IMR-90 (cell line): ENCODE measurements at places on chromosomes 6 and 20. TPM values are rescaled to one million over a fixed set of nuclear protein-coding genes. Genes with fewer than 3 reads are reported as not detected.

DNA sequence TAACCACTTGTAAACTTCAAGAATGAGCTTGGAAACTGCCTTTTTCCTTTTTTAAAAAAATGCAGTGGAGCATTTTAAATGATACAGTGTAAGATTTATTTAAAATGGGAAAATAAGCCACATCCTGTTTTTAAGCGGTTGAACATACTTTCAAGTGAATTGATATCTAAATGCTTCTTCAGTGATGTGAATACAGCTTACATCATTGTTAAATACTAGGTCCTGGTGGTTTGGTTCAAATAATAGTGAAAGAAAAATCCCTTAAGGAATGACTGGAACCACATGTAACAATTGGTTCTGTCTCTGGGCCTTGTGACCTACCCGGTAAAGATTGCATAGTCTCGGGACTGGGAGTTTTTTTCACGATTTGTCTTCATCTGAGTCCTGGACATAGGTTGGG, 44.2 kb downstream of the BMP6 start:
- peaks cover 15% of the 10 kb centered on the region for H3K4me1 ChIP-seq
- H3K27ac ChIP-seq: peak overlapping the region; percentile 22; the same call in 1 of the 2 replicates
- H3K4me3 ChIP-seq: no peak overlapping the region
- H3K27me3 ChIP-seq: peaks cover 5% of the 10 kb centered on the region; the same call in 1 of the 2 replicates

- no peaks in the 10 kb centered on the region for H3K36me3 ChIP-seq
- H3K27me3 ChIP-seq: peaks cover 21% of the 10 kb centered on the region; the same call in 1 of the 2 replicates
- H3K27ac ChIP-seq: no peak overlapping the region
- H3K4me1 ChIP-seq: no peaks in the 10 kb centered on the region
- DNase-seq: no peak
- no peak overlapping the region for H3K4me3 ChIP-seq
Observed at GRCh38 chr20:32976746-32977145, 27.5 kb downstream of the SUN5 start.

DNA sequence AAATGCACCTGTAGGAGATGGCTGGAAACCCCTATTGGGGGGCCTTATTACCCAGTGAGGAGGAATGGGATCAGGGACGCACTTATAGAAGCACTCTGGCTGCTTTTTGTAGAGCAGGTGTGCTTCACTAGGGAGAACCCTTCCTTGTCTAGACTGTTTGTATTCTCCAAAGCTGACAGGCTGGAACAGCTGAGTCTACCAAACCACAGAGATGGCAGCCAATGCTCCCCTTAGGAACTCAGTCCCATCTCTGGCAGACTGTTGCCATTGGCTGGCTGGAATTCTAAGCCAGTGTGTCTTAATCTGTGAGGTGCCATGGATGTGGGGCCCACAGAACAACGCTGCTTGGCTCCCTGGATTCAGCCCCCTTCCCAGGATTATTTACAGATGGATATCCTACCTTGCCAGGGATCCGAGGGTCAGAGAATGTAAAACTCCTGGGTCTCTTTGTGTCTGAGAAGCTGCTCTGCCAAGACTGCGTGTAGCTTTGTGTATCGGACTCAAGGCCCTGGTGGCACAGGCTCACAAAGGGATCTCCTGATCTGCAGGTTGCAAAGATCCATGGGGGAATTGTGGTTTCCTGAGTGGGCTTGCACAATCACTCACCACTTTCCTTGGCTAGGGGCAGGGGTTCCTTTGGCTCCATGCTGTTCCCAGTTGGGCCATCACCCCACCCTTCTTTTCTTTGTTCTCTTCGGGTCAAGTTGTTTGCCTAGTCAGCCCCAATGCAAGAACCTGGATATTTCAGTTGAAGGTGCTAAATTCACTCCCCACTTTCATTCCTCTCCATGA, 26.1 kb downstream of the C6orf52 start:
- no peak overlapping the region for H3K27ac ChIP-seq
- no peak overlapping the region for H3K4me3 ChIP-seq
- H3K4me1 ChIP-seq: no peaks in the 10 kb centered on the region
- no peak for DNase-seq
- no peaks in the 10 kb centered on the region for H3K36me3 ChIP-seq
- H3K27me3 ChIP-seq: no peaks in the 10 kb centered on the region; the same call in 1 of the 2 replicates

The NOTCH4 gene
- 1.3 and 2.2 TPM in 2 replicates for total RNA-seq
